ENCODE measurements at places on chromosomes 6 and 20. TPM values are rescaled to one million over a fixed set of nuclear protein-coding genes. Genes with fewer than 3 reads are reported as not detected.

- DNase-seq, result no peak
Observed at GRCh38 chr6:116352515-116353471, 18.0 kb upstream of the DSE start.

GRCh38 chr6:156916130-156916801 lies 139.1 kb downstream of the ARID1B start:
- no peak for DNase-seq

GRCh38 chr6:39932386-39932910 lies 1.8 kb downstream of the MOCS1 start:
- DNase-seq, result no peak

GRCh38 chr6:124463271-124463670 lies 499.0 kb upstream of the RNF217 start:
- no peak for DNase-seq

DNA sequence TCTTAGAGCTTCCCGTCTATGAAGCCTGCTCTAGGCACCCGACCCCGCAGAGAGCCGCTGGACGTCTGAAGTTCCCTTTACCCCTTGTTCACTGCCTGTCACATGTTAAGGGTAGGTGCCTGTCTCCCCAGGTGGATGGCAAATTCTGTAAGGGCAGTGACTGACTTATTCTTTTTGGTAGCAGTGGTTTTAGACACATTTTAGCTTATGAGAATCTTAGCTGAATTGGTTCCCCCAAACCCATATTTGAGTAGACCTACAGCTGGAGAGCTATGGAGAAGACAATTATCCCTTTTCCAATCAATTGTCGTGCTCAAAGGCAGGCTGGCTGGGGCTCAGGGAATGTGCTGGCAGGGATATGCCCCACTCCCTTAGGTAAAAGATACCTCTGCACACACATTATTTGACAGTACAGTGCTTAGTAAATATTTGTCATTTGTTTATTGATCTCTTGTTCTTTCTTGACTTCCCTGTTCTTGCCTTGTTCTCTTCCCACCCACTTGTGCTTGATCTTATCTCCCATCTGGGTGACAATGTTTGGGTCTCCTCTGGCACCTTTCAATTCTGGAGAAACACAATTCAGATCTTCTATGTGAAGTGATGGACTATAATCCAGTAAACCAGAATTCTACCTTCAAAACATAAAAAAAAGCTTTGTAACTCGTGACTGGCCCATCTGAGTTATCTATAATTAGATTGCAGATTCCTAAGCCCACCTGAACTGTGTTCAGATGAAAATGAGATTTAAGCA lies 114.3 kb upstream of the SLC2A12 start:
- no peak for DNase-seq

DNA sequence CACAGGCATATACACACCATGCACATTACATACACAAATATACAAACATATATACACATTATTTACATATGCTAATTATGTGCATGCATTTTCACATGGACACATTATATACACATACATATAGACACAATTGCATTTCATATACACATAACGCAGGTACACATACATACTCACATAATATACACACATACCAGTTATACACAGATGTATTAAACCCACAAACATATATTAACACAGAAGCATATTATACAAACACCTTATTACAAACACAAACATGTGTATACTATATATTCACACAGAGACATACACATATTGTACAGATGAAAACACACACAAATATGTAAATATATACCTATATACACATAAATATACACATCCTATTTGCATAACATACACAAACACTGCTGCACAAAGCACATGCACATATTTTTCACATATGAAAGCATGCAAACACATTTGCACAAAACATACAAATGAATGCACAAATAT lies 140.2 kb downstream of the VEGFA start:
- no peak for DNase-seq

- no peak for DNase-seq
Observed at GRCh38 chr6:119881416-119881815, 531.9 kb upstream of the MAN1A1 start.

- DNase-seq, result no peak
Observed at GRCh38 chr6:163748886-163749285, 334.4 kb downstream of the QKI start.

GRCh38 chr6:149317644-149318571 lies at the start of gene TAB2:
Gene TAB2, plus strand, starts transcription at chr6:149317712. Its CDS starts 52,286 bp downstream, at chr6:149369998.
- DNase-seq, result peak; percentile 71

DNA sequence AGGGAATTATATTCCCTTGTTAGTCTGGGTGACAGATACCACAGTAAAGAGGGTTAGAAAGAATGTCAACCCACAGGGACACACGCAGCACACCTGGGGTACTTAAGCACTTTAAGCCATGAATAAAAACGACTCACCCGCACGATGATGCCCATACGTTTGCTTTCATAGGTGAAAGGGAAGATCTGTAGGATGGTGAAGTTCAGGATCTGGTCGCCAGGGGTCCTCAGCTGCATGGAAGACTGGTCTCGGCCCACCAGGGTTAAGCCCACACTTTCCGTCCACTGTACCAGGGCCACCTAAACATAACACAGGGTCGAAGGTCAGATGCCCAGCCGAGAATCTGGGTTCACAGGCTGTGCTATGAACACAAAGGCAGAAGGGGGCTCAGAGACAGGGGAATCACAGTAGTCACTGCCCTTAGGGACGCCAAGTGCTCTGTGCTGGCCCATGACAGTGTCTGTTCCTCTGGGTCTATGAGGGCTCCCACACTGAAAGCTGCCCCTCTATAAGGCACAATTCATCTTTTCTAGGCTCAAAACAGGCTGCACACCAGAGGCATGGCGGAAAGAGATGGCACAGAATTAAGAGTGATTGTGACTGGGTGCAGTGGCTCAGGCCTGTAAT lies 96.8 kb upstream of the NFATC2 start:
- peak; percentile 82 for DNase-seq

DNA sequence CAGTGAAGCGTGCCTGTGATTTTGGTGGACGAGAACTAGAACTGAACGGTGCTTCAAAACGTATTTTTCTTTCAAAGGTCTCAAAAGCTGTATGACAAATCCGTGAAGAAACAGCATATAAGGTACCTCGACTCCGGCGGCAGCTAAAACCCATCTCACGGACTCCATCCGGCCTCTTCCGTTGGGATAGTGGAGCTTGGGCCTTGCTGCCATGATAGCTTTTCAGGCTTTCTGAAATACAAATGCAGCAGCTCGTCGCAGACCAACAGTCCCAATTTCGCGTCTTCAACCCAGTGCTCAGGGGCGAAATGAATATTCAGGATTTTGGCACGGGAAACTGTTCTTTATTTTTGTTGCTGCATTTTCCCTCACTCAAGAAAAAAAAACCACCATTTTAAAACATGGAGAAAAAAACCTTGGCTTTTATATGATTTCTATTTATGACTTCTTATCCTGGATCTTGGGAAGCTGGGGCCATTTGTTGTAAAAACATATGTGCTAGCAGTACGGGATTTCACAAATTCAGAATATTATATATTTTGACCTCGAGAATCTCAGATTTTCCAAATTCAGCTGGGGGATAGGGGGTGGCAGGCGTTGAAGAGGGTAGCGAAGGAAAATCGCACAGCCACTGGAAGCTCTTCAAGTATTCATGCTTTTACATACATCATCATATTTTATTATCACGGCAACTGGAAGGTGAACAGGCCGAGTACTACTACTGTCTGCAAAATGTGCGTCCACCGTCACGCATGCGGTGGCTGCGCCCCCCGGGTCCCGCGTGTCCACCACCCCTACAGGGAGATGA lies 849 bp downstream of the GSTA4 start:
- DNase-seq, result peak; percentile 57

- no peak for DNase-seq
Observed at GRCh38 chr20:23080521-23080920, 5.6 kb downstream of the CD93 start.

EFCAB8 gene
- 6.3 TPM for polyA plus RNA-seq

REM1 gene
- polyA plus RNA-seq, result 3.4 TPM

SYTL3 gene
- 7.0 TPM for polyA plus RNA-seq

EEF1A2 gene
- polyA plus RNA-seq, result 19.1 TPM

DAAM2 gene
- polyA plus RNA-seq, result 37.4 TPM

PSORS1C2 gene
- not detected for polyA plus RNA-seq

MUC22 gene
- 0.21 TPM for polyA plus RNA-seq

PRR18 gene
- 0.16 TPM for polyA plus RNA-seq

GGTLC1 gene
- 20.7 TPM for polyA plus RNA-seq

DEFB124 gene
- polyA plus RNA-seq, result 8.2 TPM

HMGCLL1 gene
- polyA plus RNA-seq, result 2.2 TPM

All from testis (tissue), 5 donors.